T-cell (primary cell): ENCODE measurements at places on chromosomes 11 and 22. TPM values are rescaled to one million over a fixed set of nuclear protein-coding genes. Genes with fewer than 3 reads are reported as not detected.

DNA sequence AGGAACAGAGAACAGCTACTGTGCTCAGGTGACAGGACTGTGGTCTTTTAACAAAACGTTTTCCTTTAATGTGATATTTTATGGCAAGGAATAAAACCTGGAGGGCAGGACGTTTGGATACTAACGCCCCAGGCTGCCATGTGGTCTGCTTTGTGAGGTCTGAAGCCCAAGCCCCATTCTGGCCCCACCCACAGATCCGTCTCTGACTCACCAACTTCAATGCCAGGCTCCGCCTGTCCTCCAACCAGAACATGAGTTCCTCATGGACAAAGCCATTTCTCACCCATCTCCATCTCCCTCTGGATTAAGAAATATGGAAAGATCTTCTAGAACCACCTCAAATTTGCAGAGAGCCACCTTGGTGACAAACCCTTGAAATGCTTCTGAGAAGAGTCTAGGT lies 148.8 kb downstream of the CRYBB2 start:
- no peak overlapping the region for H3K4me3 ChIP-seq
- no peak for DNase-seq
- no peak overlapping the region for H3K27ac ChIP-seq
- no peaks in the 10 kb centered on the region for H3K4me1 ChIP-seq
- no peaks in the 10 kb centered on the region for H3K27me3 ChIP-seq

DNA sequence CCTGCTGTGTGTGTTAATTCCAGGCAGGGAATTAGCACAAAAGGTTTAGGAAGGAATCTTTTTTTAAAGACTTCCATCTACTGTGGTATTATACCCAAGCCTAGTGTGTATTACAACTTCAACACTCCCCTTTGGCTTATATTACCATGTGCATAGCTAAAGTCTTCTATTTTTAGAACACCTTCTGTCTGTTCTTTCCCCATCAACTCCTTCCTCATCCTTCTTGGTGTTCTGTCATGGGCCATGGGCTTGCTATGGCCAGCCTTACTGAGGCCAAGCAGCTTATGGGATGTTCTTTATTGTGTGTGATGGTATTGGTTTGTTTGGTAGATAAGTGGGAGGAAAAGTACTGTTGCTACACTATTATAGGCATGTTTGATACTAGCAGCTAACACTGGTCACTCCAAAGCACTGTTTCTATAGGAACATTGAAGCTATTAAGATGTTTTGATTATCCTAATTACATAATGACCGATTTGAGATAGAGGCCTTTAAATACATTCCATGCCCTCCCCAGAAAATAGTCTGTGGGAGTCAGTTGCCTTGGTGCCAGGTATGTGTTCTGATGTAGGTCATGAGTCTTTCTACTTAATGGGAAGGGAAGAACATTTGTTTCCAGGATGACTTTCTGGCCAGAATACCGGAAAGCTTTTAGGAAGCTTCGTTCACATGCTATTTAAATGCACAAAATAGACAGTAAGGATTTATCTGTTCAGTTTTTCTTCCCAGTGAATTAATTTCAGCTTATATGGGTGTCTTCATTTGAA lies 16.5 kb downstream of the MCAM start:
- H3K27ac ChIP-seq = no peak overlapping the region
- no peak for DNase-seq

DNA sequence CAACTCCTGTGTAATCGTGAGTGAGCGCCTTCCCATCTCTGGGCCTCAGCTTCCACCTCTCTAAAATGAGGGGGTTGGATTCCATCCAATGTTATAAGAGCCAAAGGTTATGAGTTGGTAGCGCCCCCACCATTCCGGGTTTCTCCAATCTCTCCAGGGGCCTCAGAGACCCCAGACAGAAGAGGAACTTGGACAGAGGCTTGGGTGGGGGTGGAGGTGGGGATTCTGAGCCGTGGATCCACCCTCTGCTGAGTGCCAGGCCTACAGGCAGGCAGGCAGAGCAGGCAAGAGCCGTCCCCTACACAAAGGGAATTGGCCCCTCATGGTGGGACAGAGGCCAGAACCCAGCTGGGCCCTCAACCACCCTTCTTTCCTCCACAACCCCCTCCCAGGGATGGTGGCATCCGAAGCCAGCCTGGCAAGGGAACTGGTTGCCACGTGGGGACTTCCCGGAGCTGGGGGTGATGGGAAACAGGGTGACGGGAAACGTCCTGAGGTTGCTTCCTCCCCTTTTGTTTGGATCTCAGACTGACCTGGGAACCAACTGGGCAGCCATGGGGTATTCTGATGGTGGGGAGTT lies 31.8 kb downstream of the TXN2 start:
- H3K4me1 ChIP-seq = peaks cover 19% of the 10 kb centered on the region
- H3K36me3 ChIP-seq = no peaks in the 10 kb centered on the region
- H3K27ac ChIP-seq = no peak overlapping the region
- no peak overlapping the region for H3K4me3 ChIP-seq

GRCh38 chr11:33942954-33943353 lies 51.1 kb upstream of the LMO2 start:
- no peaks in the 10 kb centered on the region for H3K36me3 ChIP-seq
- H3K27ac ChIP-seq = no peak overlapping the region
- H3K27me3 ChIP-seq = peaks cover 5% of the 10 kb centered on the region
- no peak for DNase-seq
- no peak overlapping the region for H3K4me3 ChIP-seq

- peaks cover 8% of the 10 kb centered on the region for H3K4me1 ChIP-seq
- DNase-seq = no peak
- H3K27ac ChIP-seq = peak overlapping the region; percentile 94
- H3K27me3 ChIP-seq = no peaks in the 10 kb centered on the region
- H3K4me3 ChIP-seq = peak overlapping the region; percentile 68
- no peaks in the 10 kb centered on the region for H3K36me3 ChIP-seq
These were observed 762 bp upstream of the TBC1D22A start for GRCh38 chr22:46761539-46762237.

GRCh38 chr11:104120493-104121137 lies 43.3 kb downstream of the PDGFD start:
- no peaks in the 10 kb centered on the region for H3K36me3 ChIP-seq
- no peaks in the 10 kb centered on the region for H3K4me1 ChIP-seq

- no peak overlapping the region for H3K4me3 ChIP-seq
- no peak for DNase-seq
- no peaks in the 10 kb centered on the region for H3K27me3 ChIP-seq
- H3K27ac ChIP-seq = no peak overlapping the region
- H3K4me1 ChIP-seq = no peaks in the 10 kb centered on the region
- peaks cover 6% of the 10 kb centered on the region for H3K36me3 ChIP-seq
These were observed 179.6 kb downstream of the BRD1 start for GRCh38 chr22:49648053-49648452.

The CBL gene
- 42.2 TPM for total RNA-seq

DNA sequence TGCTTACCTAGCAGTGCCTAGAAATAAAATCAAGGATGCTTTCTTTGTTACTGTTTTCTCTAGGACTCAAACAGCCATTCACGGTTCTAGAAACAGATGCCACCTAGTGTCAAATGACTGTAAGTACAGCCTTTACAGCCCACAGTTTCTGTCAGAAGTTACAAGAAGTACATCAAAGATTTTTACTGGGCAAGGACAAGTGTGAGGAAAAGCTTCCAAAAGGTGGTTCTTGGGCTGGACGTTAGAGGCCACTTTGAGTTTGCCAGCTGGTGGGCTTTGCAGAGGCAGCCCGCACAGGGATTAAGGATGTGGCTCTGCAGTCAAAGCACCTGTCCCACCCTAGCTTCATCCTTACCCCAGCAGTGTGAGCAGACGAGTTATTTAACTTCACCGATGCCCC lies 6.9 kb downstream of the KMT5B start:
- H3K4me3 ChIP-seq = no peak overlapping the region
- no peak for DNase-seq
- H3K4me1 ChIP-seq = peaks cover 13% of the 10 kb centered on the region
- H3K27me3 ChIP-seq = no peaks in the 10 kb centered on the region
- H3K36me3 ChIP-seq = no peaks in the 10 kb centered on the region

- no peak overlapping the region for H3K4me3 ChIP-seq
- DNase-seq = no peak
- H3K36me3 ChIP-seq = no peaks in the 10 kb centered on the region
- no peaks in the 10 kb centered on the region for H3K27me3 ChIP-seq
These were observed 29.6 kb upstream of the FIBIN start for GRCh38 chr11:26964339-26964738.

- no peak overlapping the region for H3K4me3 ChIP-seq
- no peaks in the 10 kb centered on the region for H3K36me3 ChIP-seq
- DNase-seq = no peak
- H3K27me3 ChIP-seq = peaks cover 3% of the 10 kb centered on the region
These were observed 26.0 kb downstream of the PARVA start for GRCh38 chr11:12403122-12403996.

The LRRC10B gene
- not detected for total RNA-seq

- peaks cover 32% of the 10 kb centered on the region for H3K27me3 ChIP-seq
- H3K4me1 ChIP-seq = no peaks in the 10 kb centered on the region
- no peak overlapping the region for H3K27ac ChIP-seq
- H3K4me3 ChIP-seq = no peak overlapping the region
These were observed 1106.3 kb downstream of the BRD1 start for GRCh38 chr22:48721395-48721669.

DNA sequence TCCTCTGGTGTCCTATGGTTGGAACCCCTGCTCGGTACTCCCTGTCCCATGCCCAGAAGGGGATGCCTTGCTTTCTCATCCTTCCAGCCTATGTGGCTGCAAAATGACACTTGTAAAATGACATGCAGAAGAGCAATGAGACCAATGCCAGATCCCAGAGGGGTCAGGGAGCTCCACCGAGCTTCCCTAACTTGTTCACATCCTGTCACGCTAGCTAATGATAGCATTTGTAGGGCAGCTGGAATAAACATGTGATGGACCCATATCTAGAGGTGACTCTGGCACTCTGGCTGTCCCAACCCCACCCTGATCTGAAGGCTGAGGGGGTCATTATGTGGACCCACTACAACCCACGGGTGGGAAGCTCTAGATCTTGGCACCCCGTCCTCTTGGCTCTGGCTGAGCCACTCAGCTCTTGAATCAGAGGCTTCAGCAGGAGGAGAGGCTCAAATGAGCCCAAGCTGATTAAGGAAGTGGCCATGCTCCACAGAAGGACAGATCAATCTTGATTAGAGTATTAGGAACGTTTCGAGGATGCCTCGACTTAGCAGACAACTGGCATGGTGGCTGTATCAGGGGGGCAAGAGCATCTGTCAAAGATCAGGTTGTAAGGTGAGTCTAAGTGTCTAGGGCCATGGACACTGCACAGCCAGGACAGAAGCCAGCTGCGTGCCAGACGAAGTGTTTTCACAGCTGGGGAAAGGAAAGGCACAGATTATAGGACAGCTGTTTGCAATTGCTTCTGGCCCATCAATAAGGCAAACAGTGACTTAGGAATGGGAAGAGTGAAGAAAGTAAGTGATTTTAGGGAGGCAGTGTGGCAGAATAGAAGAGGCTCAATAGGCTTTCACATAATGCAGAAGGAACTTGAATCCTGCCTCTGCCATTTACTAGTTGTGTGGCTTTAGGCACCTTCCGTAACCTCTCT lies 182.8 kb downstream of the KIRREL3 start:
- peaks cover 4% of the 10 kb centered on the region for H3K27me3 ChIP-seq
- H3K4me1 ChIP-seq = no peaks in the 10 kb centered on the region
- no peak for DNase-seq
- H3K27ac ChIP-seq = no peak overlapping the region
- no peak overlapping the region for H3K4me3 ChIP-seq

DNA sequence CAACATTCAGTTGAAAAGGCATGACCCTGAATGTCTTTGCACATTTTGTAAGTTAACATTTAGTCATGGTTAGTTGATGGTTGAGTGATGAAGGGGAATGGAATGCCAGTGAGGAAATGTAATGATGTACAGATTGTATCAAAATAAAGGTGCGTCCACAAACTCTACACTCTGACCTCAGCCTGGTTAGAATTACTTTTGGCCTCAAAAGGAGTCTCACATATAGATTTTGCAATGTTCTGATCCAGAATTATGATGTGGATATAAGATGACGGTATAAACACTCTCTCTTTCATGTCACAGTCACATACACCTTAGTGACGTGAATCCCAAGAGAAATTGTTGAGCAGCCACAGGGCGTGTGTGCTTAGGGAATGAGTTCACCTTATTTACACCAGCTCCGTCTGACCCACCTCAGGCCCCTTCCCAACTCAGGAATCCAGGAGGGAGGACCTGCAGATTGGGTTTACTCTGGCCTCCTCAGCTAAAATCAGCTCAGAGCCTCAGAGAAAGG lies 100.1 kb downstream of the RDX start:
- H3K27me3 ChIP-seq = no peaks in the 10 kb centered on the region
- no peak overlapping the region for H3K4me3 ChIP-seq
- H3K36me3 ChIP-seq = no peaks in the 10 kb centered on the region
- H3K4me1 ChIP-seq = no peaks in the 10 kb centered on the region
- DNase-seq = no peak

The GAB4 gene
- not detected for total RNA-seq

DNA sequence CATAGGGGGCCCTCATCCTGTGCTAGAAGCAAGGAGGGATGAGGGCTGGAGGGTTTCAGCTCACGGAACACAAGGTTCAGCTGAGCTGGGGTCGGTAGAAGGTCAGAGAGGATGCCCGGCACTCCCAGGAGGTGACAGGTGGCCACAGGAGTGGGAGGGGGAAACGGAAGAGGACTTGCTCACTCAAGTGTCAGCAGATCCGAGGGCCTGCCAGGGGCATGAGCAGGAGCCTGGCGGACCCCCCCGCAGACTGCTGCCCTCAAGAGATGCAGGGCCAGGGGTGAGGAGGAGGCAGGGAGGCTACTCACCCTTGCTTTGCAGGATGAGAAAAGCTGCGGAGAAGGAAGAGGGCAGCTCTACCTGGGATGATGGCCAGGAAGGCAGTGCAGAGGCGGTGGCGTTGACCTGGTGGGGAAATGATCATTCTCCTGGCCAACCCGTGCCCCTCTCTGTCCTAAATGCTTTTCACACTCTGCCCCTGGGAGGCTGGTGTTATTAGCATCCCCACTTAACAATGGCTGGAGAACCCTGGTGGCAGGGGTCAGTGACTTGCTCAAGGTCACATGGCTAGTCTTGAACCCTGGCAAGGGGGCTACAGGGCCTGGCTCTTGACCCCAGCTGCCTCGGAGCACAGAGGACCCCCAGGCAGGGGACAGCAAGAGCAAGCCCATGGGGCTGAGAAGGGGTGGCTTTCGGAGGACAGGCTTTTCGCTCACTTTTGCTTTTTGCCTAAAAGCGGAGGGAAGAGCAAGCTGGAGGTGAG lies 30.1 kb upstream of the CSNK1E start:
- DNase-seq = no peak
- no peaks in the 10 kb centered on the region for H3K36me3 ChIP-seq
- no peak overlapping the region for H3K4me3 ChIP-seq
- no peak overlapping the region for H3K27ac ChIP-seq
- peaks cover 35% of the 10 kb centered on the region for H3K27me3 ChIP-seq
